ENCODE measurements at places on chromosomes 11 and 22.
A peak's percentile ranks its signal among the peaks of the same experiment; 100 is the strongest.

DNA sequence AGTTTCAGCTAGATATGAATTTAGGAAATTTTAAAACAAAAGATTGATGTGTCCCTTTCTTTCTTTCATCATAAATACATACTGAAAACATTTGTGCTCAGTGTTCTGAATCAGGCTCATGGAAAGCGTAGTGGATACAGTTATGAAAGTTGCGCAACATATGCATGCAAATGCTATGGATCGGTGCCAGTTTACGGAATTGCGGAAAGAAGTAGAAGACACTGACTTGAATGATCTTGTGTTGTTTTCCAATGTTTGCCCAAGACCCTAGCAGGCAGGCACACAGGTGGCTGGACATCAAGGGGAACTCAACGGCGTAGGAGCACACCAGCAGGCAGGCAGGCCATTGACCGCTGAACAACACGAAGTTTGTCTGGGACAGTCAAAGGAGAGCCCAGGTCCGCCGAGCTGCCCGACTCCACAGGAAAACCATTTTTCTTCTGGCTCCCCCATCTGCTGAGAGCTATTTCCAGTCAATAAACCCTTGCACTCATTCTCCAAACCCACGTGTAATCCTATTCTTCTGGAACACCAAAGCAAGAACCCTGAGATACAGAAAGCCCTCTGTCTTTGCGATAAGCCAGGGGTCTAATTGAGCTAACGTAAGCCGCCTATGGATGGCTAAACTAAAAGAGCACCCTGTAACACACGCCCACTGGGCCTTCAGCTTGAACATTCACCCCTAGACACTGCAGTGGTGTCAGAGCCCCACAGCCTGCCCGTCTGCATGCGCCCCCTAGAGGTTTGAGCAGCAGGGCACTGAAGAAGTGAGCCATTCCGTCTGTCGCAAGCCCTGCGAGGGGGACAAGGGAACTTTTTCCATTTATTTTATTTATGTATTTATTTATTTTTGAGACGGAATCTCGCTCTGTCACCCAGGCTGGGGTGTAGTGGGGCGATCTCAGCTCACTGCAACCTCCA is 7.4 kb upstream of the BIRC3 start:
- peak; percentile 38 for DNase-seq

DNA sequence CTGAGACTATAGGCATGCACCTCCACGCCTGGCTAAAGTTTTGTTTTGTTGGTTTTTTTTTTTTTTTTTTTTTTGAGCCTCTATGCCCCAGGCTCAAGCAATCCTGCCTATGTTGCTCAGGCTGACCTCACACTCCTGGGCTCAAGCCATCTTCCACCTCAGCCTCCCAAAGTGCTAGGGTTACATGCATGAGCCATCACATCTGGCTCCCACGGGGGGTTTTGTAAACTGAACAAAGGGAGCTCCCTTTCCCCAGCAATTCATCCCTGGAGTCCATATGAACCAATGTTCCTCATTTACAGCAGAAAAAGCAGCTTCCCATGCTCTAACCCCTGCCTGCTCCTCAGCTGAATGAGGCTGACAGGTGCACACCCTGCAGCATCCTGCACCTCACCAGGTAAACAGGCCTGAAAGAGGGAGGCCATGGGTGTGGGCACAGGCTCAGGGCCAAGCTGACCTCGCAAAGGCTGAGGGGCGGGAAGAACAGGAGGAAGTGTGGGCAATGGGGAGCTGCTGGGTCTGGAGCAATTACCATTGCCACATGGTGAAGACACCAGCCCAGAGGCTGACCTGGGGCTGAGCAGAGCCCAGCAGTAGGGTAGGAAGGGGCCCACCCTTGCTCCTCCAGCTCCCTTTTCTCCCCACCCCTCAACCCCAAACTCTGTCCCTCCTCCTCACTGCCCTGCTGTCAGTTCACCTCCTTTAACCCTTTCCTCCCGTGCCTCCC is 58.2 kb downstream of the RBX1 start:
- no peak for DNase-seq

DNA sequence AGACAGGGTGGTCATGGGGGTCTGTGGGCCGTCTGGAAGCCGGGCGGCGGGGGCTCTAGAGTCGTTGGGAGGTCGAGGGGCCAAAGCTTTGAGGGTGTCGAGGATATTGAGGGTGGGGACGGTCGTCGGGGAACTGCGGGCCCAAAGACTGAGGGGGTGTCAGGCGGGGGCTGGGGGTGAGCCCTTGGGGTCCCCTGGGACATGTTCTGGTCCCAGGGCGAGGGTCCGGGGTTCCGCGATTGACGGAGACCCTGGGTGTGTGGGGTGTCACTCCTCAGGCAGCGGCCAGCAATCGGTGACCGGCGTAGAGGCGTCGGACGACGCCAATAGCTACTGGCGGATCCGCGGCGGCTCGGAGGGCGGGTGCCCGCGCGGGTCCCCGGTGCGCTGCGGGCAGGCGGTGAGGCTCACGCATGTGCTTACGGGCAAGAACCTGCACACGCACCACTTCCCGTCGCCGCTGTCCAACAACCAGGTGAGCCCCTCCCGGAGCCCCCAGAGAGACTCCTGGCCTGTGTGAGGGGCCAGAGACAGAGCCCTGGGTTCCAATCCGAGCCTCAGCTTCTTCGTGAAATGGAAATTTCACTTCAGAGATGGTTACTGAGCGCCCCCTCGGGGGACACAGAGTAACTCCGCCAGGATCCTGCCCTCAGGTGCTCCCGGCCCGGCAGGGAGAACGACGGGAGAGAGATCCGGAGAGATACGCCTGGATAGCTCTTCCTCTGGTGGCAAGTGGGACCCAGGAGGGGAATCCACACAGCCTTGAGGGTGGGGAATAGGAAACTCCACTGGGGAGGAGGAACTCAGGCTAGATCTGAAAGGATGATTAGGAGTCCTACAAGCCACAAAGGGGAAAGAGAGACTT is 714 bp downstream of the SDF2L1 start:
- DNase-seq = peak; percentile 78

GRCh38 chr22:37884420-37884819 is 21.7 kb upstream of the MICALL1 start:
- no peak for DNase-seq

- no peak for DNase-seq
Measured at GRCh38 chr22:20203552-20204201, 52.8 kb upstream of the CCDC188 start.

All from activated CD8-positive, alpha-beta T cell treated with anti-CD3 and anti-CD28 coated beads for 36 hours (primary cell).